ENCODE measurements at places on chromosomes 1 and 21. TPM values are rescaled to one million over a fixed set of nuclear protein-coding genes. Genes with fewer than 3 reads are reported as not detected.

Gene CHIA
- total RNA-seq = not detected

Gene S100A9
- not detected for total RNA-seq

Gene OLFML3
- total RNA-seq = 4.0 TPM

Gene C1orf141
- total RNA-seq = not detected

DNA sequence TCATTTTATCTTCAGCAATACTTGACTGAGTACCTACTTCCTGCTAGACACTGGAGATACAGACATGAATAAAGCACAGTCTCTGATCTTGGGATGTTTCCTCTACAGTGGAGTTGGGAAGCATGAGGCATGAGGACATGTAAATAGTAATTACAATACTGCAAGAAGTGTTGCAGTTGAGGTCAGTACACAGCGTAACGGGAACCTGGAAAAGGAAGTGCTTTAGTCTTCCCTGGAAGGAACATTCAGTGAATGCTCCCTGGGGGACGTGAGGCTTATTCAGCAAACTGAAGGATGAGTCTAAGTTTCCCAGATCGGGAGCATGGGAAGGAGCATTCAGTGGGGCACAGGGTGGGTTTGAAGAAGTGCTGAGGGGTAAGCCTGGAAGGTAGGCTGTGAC is 112.4 kb downstream of the PIK3R3 start:
- DNase-seq = no peak

DNA sequence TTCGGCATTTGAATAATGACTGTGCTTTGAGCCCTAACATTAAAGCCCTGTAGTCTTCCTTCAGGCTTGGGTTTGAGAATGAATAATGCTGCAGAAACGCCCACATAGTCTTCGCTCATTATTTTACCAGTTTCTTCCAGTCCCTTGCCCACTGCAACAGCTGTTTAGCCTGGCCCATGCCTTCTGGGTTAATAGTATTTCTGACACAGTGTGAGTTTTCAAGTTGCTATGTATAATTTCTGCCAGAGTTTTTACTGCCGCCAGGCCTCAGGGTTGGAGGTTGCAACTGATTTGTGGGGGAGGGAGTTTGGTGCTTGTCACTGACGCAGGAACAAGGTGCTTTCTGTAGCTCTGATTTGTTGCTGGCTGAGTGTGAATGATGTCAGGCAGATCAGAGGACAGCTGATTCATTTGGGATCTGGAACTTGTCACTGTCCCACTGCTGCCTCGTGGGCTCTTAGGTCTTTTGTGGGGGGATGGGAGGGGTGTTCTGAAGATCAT is 109.8 kb downstream of the MAST2 start:
- no peak for DNase-seq

GRCh38 chr1:201002510-201002909 is 21.0 kb downstream of the KIF21B start:
- DNase-seq = no peak

DNA sequence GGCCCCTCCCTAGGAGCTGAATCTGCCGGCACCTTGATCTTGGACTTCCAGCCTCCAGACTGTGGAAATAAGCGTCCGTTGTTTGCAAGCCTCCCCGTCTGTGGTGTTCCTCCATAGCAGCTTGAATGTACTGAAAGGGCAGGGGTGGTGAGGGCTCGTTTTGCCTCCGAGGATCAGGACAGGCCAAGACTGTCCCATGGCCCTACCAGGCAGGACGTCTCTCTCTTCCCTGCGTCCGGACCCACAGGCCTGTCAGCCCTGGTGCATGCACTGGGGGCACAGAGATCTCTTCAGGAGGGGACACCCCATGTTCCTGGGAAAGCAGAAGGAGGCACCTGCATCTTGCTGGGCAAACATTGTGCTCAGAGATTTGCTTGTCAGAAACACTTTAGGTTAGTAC is 156.3 kb upstream of the C1orf174 start:
- DNase-seq = no peak

- DNase-seq = no peak
Observed at GRCh38 chr1:246329900-246330299, 177.2 kb downstream of the SMYD3 start.

GRCh38 chr21:45969921-45970673 is 11.5 kb upstream of the COL6A1 start:
- DNase-seq = no peak

DNA sequence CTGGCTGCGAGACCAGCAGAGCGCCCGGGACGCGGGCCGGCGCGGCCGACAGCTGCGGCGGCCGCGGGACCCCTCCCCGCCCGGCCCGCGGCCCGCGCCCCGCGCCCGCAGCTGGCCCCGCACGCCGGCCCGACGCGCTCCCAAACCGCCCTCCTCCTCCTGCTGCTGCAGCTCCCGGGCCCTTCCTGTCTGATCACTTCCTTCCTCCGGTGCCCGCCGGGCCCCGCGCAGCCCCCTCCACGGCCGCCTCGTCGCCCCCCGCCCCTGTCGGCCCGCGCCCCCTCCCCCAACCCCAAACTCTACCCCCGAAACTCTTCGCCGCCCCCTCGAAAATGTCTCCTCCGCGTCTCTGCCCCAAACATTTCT is 594 bp downstream of the LUZP1 start:
- DNase-seq = no peak

DNA sequence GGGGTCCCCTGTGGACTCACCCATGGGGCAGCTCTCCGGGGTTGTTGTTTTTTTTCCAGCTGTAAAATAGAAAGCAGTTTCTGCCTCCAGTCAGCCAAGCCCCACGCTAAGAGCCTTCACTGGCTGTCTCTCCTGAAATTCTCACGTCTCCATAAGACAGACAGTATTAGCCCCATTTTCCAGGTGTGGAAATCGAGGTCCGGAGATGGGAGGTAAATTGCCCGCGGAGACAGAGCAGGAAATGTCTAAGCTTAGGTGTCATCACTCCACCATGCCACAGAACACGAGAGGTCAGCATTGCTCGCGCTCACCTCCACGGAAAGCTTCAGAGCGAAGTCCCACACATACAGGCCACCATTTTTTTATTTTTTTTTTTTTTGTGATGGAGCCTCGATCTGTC is 44.6 kb downstream of the TNFRSF8 start:
- DNase-seq = no peak

DNA sequence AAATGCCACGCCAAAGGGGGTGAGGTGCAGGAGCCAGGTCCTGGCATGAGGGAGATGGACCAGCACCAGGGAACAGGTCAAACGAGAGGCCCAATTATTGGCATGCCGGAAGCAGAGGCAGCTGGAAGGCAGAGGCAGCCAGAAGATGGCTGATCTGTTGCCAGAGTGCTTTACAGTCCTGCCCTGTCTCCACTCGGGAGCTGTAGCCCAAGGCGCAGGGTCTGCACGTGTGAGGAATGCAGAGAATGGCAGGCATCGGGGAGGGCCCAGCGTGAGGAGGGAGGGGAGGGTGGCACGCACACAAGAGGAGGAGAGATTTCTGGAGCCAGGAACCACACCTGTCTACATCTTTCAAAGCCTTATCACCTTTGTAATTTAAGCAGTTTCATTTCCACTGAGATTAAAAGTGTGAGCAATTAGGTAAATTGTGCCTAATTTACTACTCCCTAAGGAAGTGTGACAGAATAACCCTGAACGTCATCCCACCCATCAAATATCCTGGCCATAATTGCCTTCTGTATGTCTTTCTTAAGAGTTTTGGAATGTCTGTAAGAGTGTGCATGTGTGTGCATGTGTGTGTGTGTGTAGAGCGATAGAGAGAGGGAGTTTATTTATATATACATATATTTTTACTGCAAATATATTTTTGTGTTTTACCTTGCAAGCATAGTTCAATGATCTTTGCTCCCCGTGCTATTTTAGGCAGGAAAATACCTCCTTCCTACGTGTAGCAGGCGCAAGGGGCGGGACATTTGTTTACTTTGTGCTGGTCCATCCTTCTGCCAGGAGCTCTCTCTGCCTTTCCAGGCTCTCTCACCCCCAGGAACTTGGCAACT is 125.5 kb upstream of the SERBP1 start:
- DNase-seq = no peak

DNA sequence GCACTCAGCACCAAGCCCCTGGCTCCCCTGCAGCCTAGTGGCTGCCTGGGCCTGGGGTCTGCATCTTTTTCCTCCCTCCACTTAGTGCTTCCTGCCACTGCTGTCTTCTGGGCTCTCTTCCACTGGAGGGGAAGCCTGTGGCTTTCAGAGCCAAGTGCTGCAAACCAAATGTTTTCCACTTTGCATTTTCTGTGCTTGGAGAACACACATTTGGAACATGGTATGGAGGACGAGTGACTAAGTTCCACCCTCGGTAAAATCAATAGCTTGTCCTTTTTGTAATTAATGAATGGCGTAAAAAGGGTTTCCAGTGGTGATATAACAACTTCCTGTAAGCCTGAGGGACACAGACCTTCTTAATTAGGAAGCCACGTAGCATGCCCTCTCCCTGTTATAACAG is 10.1 kb upstream of the GPR153 start:
- no peak for DNase-seq
